ENCODE measurements at places on chromosomes 7 and 10.

- DNase-seq: no peak
Measured at GRCh38 chr10:94963901-94964300, 25.4 kb downstream of the CYP2C9 start.

DNA sequence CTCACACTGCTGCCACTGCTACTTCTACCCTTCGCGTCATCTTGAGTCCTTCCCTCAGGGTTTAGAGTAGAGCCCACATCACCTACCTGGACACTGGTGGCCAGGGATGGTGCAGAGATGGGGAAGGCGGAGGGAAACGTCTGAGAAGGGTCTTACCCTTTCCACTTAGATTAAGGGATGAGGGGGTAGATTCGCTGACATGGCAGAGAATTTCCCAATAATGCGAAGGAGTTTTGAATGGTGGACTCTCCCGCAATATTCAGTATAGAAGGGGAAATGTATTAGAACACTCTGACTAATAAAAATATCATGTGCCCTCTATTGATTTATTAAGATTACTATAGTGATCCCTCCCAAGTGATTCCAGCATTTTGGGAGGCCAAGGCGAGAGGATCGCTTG lies 209.5 kb upstream of the KIAA1217 start:
- DNase-seq: no peak

DNA sequence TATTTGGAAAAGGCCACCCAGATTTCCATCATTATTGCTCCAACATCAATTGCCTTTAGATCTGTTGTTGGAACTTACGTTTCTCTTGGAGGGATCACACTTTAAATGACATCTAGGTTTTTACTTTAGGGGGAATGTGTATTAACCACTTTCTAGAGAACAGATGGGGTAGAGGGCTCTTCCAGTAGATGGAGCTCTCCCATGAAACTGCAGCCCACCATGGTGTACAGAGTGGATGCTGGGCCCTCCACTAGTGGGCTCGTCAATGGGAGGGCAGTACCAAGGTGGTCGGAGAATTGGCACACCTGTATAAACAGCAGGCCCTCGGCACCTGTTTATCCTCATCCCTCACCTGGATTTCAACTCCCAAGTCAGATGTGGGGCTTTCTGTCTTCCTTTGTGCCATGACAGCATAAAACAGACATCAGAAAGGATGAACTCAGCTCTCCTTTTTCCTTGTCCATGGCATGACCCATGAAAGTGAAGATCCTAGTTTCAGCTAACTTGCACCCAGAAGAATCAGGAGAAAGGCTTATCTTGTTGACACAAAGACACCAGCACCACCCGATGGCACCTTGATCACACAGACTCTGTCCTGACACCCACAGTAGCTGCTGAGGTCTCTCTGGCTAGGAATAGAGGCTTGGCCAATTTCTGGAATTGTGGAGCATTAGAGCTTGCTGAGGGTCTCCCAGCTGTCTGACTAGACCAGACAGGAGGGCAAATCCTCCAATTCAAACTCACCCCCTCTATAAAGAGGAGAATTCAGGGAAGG lies 150.5 kb downstream of the CYP26A1 start:
- DNase-seq: no peak

DNA sequence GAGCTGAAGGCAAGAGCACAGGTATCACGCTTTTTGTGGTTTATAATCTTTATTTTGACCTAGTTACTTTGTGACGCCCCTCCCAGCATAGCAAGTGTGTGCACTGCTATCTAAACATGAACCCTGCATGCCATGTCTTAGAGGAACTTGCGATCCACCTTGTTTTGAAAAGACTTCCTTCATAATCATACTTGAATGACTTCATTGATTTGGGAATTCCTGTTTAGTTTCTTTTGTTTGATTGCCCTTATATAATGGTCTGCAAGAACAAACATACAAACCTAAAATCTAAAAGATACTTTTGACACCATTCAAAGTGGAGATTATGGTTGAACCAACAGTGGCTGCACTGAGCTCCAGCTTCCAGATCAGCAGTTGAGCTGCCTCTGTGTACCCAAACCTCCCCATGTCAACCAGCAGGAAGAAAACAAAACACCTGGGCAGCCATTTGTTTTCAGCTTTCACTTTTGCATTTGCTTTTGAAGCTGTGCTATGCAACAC lies 132.6 kb downstream of the CELF2 start:
- no peak for DNase-seq

DNA sequence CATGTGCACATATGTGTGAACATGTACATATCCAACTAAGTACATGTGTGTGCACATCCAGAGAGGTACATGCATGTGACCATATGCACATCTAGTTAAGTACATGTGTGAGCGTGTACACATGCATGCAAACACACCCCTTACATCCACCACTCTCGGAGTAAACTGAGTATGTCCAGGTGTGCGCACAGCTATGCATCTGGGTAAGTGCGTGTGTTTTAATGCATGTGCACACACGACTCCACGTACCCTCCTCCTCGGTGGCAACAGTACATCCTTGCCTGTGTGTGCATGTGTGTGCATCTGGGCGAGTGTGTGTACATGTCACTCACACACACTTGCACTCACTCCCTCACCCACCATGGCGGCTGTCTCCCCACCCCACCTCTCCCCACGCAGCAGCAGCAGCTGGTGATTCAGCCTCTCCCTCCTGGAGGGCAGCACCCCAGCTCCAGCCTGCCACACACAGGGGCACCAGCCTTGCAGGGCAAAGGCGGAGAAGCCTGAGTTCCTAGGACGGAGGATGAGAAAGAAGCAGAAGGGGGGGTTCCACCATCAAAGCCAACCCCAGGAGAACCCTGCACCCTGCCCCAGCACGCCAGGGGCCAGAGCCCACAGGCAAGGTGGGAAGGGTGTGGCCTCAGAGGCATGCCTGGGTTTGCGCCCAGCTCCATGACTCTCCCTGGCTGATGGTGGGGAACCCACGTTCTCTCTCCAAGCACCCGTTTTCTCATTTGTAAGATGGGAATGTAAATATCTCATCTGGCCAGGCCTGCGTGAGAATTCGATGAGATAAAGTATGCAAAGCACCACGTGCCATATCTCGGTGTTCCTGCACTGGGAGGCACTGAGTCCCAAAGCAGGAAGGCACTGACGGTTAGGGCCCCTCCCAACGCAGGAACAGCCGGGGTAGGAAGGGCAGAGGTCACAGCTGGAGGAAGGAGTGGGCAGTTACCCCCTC lies 27.7 kb upstream of the DNAAF5 start:
- DNase-seq: no peak

DNA sequence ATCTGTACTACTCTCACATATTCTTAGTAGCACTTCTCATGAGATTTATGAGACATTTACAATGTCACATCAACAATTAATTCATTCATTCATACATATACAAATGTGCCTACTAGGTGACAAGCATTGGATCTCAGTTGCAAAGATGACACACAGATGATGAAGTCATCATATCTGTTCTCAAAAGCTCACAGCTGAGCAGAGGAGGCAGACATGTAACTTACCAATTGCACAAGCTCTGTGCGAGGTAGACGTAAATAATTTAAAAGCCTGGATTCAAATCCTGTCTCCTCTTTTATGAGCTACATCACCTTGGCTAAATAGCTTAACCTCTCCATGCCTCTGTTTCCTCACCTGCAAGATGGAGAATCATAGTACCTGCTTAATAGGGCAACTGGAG lies 109.4 kb upstream of the FAM133B start:
- no peak for DNase-seq

DNA sequence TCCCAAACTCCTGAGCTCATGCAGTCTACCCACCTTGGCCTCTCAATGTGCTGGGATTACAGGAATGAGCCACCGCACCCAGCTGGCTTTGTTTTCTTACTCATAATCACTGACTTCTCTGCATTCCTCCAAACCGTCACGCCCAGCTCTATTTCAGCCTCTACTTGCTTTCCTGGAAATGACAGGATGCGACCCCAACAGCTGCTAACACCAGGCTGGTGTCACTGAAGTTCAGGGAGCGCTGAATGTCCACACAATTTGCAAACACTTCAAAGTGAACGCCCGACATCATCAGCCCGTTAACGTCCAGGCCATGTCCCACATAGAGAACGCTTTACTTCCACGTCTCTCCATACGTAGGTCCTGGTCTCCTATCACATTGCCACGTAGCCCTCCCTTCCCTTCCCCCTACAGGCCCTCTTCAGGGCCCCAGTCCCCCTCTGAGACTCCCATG lies 12.8 kb upstream of the PROSER2 start:
- DNase-seq: no peak

DNA sequence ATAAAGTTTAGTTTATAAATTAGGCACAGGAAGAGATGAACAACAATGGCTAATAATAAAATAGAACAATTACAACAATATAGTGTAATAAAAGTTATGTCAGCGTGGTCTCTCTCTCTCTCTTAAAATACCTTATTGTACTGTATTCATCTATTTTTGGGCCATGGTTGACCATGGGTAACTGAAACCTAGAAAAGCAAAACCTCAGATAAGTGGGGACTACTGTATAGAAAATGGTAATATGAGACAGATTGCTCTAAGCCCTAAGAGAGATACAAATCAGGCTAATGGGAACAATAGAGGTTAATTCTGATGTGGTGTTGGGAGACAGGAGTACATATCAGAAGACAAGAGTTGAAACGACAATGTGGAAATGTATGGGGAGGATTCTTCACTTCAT lies 86.2 kb downstream of the ZNF365 start:
- no peak for DNase-seq

DNA sequence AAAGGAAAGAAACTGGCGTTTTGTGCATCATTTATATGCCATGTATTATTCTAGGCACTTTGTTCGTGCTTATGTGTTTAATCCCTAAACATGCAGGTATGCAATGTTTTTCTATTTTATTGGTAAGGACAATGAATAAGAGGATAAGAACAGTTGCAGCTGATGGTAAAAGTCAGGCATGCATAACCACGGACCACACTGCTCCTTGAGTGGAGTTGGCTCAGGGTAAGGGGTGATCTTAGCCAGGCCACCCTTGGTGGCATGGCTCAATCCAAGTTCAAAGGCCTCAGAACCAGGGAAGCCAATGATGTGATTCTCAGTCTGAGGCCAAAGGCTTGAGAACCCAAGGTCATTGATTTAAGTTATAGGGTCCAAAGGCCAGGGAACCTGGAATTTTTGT lies 1068.1 kb downstream of the NRG3 start:
- no peak for DNase-seq

GRCh38 chr7:86708031-86708680 lies 64.4 kb downstream of the GRM3 start:
- no peak for DNase-seq

- no peak for DNase-seq
Measured at GRCh38 chr10:90204956-90205314, 503.5 kb downstream of the KIF20B start.

GRCh38 chr10:43227911-43228782 lies 38.7 kb downstream of the RASGEF1A start:
- no peak for DNase-seq

GRCh38 chr7:1368184-1368681 lies 91.0 kb downstream of the MICALL2 start:
- no peak for DNase-seq

DNA sequence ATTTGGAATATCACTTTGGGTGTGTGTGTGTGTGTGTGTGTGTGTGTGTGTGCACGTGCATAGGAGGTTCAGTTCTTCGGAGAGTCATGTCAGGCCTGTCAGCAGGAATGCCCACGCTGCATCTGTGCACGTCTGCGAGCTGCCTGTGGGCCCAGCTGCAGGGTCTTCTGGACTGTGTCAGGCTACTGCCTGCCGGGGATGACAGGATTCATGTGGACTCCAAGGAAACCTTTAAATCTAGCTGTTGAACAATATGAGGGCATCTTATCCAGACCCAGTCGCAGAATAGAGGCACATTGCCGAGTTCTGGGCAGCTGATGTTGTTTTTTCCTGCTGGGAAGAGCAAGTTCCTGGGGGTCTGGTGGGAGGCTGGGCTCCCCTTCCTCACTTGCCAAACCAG lies 19.0 kb downstream of the AQP1 start:
- DNase-seq: no peak

- no peak for DNase-seq
Measured at GRCh38 chr10:1852841-1853240, 115.5 kb upstream of the ADARB2 start.

DNA sequence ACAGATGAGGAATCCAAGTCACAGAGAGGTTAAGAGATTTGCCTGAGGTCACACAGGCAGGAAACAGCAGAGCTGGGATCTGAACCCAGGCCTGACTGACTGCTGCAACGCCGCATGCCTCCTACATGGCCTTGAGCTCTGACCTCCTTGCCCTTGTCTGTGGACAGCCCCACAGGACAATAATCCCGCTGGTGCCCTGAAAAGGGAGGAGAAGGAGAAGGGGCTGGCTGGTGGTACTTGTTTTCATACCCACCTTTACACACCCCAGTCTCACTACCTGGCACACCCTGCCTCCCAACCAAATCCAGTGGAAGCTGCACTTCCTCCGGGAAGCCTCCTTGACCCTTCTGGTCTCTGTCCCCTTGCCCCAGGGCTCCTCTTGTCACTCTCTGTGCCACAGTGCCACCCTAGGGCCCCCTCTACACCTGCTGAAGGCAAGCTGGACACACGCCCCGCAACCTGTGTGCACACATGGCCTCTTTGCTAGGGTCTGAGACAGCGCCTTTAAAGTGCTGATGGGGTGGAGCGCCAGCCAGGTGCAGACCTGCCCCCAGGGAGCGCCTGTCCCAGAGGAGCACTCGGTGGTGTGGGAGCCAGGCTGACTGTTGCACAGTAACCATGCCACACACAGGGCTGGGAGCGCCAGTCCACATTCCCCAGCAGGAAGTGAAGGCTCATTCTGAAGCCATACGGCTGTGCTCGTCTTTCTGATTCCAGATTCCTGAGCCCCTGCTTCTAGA lies 38.6 kb downstream of the ZCCHC24 start:
- no peak for DNase-seq

DNA sequence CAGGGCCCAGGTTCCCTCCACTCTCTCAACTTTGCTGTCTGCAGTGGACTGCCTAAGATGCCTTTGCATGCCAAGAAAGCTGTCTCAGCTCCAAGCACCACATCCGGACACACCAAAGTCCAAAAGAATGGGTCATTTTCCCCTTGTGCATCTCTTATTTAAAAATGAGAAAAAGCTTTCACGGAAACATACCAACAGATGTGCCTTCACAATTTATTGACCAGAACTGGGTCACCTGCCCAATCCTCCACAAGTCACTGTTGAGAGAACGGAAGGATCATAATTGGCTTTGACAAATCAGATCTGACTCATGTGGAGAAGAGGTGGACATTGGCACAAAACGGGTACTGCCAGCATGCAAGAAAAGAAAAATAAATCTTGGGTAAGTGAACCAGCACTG lies 258.3 kb downstream of the SNX13 start:
- DNase-seq: no peak

DNA sequence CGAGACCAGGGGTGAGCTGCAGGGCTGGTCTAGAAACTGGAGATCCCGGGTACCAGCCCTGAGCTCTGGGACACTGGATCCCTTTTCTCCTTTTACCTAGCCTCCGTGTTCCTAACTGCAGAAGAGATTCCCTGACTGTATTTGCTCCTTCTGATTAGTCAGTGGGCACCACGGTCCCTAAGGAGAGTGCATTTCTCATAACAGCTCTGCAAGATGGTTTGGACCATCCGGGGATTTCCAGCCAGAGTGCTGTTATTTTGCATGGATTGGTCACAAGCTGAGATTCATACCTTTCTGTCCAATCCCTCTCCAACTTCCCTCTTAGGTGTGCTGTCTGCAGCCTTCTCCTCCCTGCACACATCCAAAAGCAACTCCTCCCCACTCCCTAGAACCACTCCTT lies 122.6 kb downstream of the MYL10 start:
- DNase-seq: no peak

- DNase-seq: no peak
Measured at GRCh38 chr7:93442478-93443224, 131.9 kb downstream of the CALCR start.

Data from stimulated activated CD8-positive, alpha-beta memory T cell treated with anti-CD3 and anti-CD28 coated beads, Interleukin-4, amount 100 ng/mL, for 4 hours (primary cell).